ENCODE measurements at places on chromosomes 3 and 15. TPM values are rescaled to one million over a fixed set of nuclear protein-coding genes. Genes with fewer than 3 reads are reported as not detected.

The KY gene
- not detected for total RNA-seq

The LSAMP gene
- 0.10 TPM for total RNA-seq

The XRN1 gene
- 8.5 TPM for total RNA-seq

The LIPC gene
- total RNA-seq = 0.16 TPM

The VILL gene
- 0.17 TPM for total RNA-seq

Measured in A549 treated with DMSO at 1 μM for 4 hours (cell line).